ENCODE measurements at places on chromosomes 6 and 20.

- DNase-seq, result no peak
Observed at GRCh38 chr20:34705397-34706301, 1.5 kb downstream of the TP53INP2 start.

GRCh38 chr20:24634855-24635254 lies 165.4 kb downstream of the SYNDIG1 start:
- no peak for DNase-seq

GRCh38 chr6:83867527-83868161 lies 8.2 kb downstream of the CYB5R4 start:
- DNase-seq, result peak; percentile 18

DNA sequence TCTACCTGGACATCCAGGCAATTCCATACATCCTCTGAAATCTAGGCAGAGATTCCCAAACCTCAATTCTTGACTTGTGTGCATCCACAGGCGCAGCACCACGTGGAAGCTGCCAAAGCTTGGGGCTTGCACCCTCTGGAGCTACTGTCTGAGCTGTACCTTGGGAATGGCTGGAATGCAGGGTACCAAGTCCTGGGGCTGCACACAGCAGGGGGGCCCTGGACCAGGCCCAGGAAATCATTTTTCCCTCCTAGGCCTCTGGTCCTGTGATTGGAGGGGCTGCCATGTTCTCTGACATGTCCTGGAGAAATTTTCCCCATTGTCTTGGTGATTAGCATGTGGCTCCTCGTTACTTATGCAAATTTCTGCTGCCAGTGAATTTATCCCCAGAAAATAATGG lies 391.9 kb upstream of the CHD6 start:
- DNase-seq, result no peak

- DNase-seq, result no peak
Observed at GRCh38 chr6:47817749-47818148, 35.9 kb downstream of the OPN5 start.

DNA sequence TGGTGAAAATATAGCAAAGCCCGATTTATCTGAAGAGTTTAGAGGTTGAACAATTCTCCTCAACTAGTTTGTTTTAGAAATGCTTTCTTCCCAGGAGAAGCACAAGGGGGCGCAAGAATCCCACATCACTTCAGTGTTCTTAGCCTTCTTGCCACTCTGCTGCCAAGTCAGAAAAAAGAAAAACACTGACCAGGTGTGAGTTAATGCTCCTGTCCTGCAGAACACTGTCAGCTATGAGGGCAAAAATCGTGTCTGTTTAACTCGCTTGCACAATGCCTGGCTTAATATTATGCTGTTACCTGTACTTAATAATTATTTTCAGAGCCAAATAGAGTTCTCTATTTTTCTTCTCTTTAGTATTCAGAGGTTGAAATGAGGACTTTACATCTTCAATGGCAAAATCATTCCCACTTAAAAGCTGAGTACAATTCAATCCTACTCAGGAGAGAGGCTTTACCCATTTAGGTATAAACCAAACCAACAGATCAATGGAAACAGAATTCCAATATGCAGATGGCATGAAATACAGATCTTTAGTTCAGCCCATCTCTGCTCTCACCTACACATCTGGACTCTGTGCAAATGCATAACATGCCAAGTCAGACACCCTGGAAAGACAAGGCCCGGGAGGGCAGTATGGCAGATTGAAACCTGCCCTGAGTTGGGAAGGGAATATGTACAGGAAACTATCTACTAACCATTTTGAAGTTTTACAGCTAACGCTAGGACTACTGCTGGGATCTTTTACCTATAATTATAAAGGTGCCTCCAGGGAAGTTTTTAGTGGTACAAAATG lies 71.4 kb upstream of the TULP1 start:
- DNase-seq, result peak; percentile 73

DNA sequence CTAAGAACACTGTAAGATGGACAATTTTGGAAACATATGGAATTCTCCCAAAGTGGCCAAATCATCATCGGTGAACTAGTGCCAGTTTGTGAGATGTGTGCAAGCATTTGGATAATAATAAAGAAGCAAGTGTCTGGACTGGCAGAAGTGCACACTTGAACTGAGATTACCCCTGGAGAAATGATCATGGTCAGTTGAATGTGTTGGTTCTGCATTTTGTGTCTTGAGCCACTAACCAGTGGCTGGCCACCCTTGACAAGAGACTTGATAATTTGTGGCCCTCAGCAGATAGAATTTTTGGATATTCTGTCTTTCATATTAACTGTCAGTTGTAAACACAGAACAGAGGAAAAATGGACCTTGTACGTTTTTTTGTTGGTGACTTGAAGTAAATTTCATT lies 37.4 kb downstream of the CITED2 start:
- no peak for DNase-seq
